ENCODE measurements at places on chromosomes 1 and 21. TPM values are rescaled to one million over a fixed set of nuclear protein-coding genes. Genes with fewer than 3 reads are reported as not detected.

TDRD5 gene
- not detected for total RNA-seq

SSU72 gene
- 121 TPM for total RNA-seq

GRCh38 chr1:236303675-236304074, 21.9 kb upstream of the ERO1B start:
- peak; percentile 68 for DNase-seq

DNA sequence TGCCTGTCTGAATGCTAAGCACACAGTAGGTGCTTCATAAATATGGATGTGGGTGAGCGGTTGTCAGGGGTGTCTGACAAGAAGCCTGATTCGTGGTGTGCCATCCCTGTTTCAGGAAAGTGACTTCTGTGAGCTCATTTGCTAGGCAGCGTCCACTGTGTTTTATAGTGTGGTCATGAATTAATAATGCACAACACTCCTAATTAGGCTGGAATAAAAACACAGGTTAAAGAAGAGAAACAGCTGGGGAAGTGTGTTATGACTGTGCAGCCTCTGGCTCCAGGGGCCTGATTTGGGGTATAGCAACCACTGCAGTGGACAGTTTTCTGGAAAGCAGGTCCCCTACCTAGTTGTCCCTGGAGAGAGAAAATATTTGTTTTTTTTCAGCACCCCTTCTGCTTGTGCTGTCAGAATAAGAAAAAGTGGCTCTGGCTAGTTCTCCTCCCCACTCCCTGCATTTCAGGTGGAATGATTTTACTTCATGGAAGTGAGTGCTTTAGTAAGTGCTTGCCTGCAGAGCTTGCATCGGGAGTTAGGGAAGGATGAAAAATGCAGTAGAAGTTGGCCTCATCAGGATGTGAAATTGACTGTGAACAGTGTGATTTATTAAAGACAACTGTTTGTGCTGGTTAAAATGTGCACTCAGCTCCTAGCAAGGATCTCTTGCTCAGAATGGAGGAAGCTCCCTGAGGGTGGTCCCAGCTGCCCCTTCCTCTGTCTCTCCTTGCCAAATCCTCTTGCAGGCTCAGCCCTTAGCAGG, 333.8 kb downstream of the HHAT start:
- DNase-seq: no peak

GRCh38 chr1:25624156-25624555, 7.6 kb downstream of the MAN1C1 start:
- DNase-seq: no peak

DNA sequence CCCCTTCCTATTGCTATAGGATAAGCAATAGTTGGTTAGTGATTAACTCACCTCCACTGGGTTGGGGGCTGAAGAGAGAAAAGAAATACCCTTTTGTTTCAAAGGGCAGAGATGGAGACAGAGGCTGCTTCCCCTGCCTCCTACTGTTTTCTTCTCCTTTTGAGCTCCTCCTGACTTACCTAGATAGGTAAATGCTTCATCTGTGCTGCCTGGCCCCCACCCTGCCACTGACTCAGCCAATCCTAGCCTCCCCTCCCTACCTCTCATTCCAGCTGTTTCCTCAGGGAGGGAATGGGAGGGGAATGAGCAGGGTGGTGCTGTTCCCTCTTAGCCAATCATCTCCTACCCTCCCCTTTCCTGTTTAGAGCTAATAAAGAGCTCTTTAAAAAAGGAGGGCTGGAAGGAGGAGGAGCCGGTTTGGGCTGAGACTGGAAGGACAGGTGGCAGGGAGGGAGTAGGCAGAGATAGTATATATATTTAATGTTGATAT, at the start of gene C1orf116:
Gene C1orf116 (minus strand): TSS at position 229 of the 490 bp plus-strand sequence. CDS start 5,158 bp downstream, outside the sequence.
- peak; percentile 99 for DNase-seq

- peak; percentile 94 for DNase-seq
These were observed 44.9 kb downstream of the ARHGEF11 start for GRCh38 chr1:157000686-157001085.

- no peak for DNase-seq
These were observed 13.2 kb upstream of the CEP350 start for GRCh38 chr1:179941454-179941853.

GRCh38 chr1:178371933-178372388, 124.8 kb downstream of the CLEC20A start:
- no peak for DNase-seq

Data from foreskin keratinocyte (primary cell).